Memory B cell (primary cell): ENCODE measurements at places on chromosomes 16 and 17.

- no peak for DNase-seq
Measured at GRCh38 chr17:21268596-21269188, 15.5 kb upstream of the NATD1 start.

- no peak for DNase-seq
Measured at GRCh38 chr16:71387045-71387871, 28.7 kb downstream of the CALB2 start.

- DNase-seq, result no peak
Measured at GRCh38 chr16:48955837-48956236, 325.8 kb downstream of the CBLN1 start.

DNA sequence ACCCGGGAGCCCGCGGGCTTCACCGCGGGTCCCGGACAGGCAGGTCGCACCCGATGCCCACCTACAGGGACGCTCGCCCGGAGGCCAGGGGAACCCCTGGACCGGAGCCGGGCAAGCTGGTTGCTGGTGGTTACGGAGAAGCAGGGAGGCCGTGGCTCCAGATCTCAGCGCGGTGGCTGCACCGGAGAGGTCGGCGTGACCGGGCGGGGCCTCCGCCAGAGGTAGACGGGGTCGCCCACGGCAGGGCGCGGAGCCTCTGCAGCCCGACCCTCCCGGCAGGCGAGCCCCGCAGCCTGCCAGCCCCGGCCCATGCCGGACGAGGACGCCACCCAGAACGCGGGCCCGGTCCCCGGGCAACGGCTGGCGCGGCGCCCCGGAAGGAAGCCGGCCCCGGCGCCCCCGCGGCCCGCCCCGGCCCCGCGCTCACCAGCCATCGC lies 341 bp downstream of the PCYT2 start:
- DNase-seq, result no peak

GRCh38 chr17:700504-701094 lies 14.0 kb downstream of the VPS53 start:
- DNase-seq, result no peak

DNA sequence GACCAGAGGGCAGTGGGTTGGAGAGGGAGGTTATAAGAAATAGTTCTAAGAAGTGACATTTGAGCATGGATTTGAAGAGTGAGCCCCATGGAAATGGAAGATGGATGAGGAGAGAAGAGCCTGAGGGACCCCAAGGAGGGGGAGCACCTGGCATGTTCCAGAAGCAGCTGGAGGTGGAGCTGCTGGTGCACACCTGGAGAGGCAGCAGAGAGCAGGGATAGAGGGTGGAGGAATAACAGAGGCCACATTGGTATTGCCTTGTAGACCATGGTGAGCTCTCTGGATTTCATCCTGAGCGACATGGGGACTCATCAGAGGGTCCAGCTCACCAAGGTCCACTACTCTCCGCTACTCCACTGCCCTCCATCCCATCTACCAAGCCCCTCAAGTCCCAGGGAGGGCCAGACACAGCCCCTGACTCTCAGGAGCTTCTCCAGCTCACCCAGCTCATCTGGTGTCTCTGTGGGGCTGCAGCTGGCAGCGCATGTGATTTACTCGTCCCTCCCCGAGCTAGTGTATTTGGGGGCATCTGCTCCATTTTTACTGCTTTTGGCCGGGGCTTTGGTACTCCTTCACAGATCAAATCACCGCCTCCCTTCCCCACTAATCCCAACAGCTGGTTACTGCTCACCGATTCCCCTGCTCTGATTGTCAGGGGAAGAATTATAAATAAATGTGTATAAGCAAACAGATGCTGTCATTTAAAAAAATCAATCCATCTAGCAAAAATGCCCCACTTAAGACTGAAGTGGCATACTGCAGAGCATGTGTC lies 22.1 kb upstream of the KDM8 start:
- no peak for DNase-seq

- DNase-seq, result no peak
Measured at GRCh38 chr17:66545918-66546317, 243.5 kb downstream of the PRKCA start.

GRCh38 chr16:4115209-4115948 lies 863 bp downstream of the ADCY9 start:
- DNase-seq, result peak; percentile 33

DNA sequence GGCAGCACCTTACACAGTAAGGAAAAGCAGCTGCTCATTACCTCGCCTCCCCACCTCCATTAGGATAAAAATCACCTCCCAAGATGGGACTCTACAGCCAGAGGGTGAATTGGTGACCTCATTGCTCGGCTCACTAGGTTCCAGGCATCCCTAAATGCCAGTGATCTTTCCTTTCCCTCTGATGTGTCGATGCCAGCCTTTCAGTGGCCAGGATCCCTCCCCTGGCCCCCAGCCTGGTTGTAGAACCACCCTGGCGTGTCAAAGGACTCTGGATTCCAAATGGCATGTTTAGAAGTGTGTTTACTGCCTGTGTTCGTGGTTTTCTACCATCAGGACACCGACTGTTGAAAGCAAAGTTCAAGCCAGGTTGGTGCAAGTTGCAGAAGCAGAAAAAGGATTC lies 72.1 kb upstream of the LYRM9 start:
- no peak for DNase-seq

DNA sequence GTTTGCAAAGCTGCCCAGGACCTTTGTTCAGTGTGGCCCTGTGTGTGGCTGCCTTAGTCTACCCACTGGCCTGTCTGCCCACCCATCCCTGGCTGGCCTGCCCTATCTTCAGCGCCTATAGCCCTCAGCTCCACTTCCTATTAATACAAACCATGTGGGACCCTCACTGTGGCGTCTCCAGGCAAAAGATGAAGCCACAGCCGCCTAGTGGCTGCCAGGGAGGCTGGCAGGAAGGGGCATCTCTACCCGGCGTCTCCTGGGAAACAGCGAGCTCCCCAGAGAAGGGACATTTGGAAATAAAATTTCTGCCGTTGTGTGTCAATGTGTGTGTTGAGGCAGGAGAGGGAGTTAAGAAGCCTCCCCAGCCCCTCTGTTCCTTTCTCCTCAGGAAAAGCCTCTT lies 31.5 kb downstream of the NEUROD2 start:
- DNase-seq, result no peak

GRCh38 chr16:10428433-10429168 lies 42.7 kb downstream of the ATF7IP2 start:
- DNase-seq, result no peak

GRCh38 chr16:66052745-66053144 lies 313.7 kb upstream of the CDH5 start:
- DNase-seq, result no peak

- DNase-seq, result no peak
Measured at GRCh38 chr16:89986600-89986999, 32.7 kb downstream of the DBNDD1 start.

- DNase-seq, result no peak
Measured at GRCh38 chr16:78920621-78921020, 679.9 kb downstream of the MAF start.

DNA sequence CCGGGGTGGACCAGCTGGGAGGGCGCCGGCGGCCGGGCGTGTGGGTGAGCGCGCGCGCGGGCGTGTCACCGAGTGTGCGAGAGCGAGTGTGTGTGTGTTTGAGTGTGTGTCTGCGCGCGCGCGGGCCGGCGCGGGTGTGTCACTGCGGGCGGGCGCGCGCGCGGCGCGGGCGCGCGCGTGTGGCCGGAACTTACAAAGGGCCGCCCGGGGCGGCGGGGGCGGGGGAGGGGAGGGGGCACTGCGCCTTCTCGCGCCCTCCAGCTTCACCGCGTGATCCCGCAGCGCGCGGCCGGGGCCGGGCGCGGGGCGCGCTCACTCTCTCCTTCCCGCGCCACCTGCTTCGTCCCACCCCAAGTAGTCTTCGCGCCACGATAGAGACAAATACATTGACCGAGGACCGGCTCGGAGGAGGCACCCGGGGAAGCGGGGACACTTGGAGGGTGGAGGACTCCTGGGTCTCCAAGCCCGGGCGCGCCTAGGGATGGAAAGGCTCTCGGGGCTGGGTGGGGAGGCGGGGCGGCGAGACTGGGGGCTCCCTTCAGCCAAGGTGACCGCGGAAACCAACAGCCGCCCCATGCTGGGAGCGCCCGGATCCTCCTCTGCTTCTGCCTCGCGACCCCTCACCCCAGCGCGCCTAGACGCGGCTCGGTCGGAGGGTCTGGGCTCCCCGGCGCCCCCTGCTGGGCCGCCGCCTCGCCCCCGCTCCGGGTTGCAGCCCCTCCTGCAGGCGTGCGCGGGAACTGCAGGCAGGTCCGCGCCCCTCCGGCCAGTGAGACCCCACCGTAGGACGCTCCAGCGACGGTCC lies at the start of gene SRCIN1:
Gene SRCIN1 (minus strand): TSS at position 112 of the 805 bp plus-strand sequence. CDS start 247 bp downstream, outside the sequence.
- peak; percentile 47 for DNase-seq

DNA sequence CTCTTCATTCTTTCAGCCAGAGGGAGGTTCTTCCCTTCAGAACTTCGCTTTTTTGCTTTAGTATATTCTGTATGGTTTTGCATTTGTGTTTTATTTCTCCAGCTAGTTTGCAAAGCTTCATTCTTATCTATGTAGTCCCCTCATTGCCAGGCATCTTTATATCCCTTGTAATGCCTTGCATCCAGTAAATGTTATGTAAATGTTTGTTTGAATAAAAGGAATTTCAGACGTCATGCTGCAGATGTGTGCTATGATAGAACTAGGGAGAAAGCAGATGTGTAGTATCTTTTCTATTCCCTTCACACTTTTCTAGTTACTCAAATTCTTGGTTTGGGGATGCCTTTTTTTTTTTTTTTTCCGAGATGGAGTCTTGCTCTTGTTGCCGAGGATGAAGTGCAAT lies 62.6 kb upstream of the RASL10B start:
- no peak for DNase-seq

DNA sequence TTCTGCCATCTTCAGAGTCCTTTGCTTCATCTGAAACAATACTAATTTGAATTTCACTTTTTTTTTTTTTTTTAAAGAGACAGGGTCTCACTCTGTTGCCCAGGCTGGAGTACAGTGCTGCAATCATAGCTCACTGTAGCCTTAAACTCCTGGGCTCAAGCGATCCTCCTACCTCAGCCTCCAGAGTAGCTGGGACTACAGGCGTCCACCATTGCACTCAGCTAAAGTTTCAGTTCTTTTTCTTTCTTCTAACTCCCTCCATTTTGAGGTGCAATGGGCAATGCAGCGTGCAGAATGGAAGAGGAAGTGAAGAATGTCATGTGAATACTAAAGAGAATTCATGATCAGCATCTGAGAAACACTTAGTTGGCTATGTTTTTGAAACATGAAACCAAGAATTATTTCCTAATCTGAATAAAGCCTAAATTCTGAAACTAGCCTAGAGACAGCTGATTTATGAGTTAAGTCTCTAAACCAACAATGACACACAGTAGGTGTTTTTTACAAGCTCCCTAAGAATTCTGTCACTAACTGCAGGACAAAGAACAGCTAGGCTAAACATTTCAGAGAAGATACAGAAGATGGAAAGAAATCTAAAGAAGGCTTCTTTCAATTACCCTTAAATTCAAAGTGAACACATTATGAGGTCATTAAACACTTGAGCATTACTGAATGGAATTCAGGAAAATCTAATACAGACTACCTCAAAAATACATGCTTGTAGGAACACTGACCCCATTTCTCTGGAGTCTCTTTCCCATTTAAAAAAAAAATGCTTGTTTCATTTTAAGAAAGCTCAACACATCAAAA lies 21.0 kb downstream of the SNN start:
- no peak for DNase-seq

GRCh38 chr16:89085755-89086154 lies 7.9 kb upstream of the ACSF3 start:
- DNase-seq, result no peak

DNA sequence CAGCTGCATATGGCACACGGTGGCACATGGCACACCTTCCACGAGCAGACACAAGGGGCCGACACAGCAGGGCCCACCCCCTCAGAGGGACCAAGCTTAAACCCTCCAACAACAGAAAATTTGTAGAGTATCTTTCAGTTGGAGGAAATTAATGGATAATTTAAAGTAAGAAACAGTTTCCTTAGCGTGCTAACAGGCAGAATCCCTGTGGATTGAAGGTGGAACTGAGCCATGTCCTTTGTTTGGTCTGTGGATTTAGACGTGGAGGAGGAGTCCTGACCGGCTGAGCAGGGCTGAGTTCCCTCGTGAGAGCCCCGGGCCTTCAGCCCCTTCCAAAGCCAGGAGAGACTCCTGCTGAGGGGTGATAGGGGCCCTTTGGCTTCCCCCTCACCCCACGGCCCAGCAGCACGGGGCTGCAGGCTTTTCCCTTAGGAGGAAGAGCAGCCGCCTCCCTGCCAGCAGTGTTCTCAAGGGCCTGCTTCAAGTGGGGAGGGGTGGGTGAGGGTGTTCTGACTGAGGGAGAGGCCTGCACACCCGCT lies 1.4 kb upstream of the CYB561 start:
- no peak for DNase-seq

DNA sequence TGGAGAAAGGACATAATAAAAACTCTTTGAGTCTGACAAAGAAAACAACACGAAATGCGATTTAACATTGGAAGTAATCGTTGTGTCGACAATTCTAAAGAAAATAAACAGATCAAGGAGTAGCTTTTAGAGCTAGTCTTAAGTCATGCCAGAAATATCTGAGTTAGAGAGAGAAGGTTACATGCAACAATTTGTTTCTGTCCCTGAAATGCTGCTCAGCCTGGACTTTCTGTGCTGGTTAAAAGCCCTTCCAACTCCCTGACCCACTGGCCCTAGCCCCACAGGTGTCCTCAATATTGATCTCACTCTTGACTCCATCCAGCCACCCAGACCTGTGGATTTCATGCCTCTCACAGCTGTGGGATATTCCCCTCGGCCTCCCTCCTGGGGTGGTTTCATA lies 33.2 kb upstream of the TEX2 start:
- no peak for DNase-seq

DNA sequence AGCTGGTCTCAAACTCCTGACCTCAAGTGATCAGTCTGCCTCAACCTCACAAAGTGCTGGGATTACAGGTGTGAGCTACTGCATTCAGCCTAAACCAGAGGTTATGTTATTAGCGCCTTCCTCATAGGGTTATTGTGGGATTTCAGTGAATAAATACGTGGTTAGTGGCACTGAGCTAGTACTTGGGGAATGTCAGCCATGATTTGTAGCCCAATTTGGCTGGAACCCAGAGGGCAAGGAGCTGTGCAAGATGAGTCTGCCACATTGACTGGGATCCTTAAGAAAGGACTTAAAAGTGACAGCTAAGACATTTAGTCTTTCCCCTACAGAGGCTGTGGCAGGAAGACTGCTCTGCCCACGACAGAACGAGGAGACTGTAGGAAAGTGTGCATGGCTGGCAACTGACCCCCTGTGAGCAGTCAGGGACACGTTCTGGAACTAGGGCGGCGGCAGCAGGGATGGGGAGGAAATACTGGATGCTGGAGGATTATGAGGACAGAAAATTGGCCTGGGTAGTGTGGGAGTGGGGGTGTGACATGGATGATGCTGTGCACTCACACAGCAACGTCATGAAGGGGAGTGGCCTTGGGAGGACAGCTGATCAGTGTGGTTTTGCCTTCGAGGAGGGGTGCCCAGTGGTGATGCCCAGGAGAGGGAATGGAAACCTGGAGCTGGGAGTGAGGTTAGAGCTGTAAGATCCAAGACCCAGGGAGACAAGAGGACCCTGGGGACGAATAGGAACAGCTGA lies 14.6 kb downstream of the ATP5PD start:
- peak; percentile 29 for DNase-seq
